Activated naive CD4-positive, alpha-beta T cell (primary cell): ENCODE measurements at places on chromosomes 3 and 15.

- no peak for DNase-seq
These were observed 49.4 kb downstream of the NKIRAS1 start for GRCh38 chr3:23867400-23867799.

DNA sequence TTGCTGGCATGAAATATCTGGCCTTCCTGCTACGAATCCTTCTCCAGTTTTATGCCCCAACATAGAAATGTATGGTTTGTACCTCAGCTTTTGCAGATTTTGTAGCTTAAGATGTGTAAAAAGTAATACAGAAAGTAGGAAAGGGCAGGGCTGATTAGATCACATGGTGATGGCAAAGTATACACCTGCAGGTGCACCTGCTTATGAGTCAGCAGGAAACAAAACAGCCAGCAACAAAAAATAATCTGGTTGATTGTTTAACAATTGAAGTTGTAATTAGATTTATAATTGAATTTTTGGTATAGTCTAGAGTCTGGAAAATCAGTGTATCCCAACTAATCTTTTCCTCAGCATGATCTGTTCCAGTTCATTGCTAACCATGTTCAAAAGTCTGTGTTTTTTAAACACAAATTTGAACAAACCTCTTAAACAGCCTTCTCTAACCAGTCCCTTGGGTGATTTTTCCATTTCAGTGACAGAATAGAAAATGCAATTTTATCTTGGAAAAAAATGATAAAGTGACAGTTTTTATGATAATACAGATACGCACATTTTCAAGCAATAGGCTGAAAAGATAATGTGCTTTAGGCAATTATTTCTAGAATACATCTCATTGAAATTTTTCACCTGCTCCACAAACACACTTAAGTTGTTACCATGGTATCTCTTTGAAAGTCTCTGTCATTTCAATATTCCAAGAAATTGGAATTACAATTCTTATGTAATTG is 477.4 kb downstream of the NAALADL2 start:
- no peak for DNase-seq

DNA sequence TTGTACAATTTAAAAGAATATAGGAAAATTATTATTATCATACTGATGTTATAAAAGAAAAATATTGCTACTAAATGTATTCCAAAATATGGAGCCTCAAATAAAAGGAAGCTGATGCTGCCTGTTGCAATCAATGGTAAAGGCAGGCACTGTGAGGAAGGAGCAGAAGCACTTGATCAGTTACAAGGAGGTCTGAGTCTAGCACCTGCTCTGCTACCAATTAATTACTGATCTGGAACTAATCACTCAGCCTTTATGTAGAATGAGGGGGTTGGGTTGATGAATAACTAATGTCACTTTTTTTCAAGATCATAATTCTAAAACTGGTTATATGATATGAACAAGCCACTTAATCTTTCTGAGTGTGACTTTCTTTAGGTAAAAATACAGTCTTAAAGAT is 5.5 kb downstream of the ADGRG7 start:
- DNase-seq = no peak

DNA sequence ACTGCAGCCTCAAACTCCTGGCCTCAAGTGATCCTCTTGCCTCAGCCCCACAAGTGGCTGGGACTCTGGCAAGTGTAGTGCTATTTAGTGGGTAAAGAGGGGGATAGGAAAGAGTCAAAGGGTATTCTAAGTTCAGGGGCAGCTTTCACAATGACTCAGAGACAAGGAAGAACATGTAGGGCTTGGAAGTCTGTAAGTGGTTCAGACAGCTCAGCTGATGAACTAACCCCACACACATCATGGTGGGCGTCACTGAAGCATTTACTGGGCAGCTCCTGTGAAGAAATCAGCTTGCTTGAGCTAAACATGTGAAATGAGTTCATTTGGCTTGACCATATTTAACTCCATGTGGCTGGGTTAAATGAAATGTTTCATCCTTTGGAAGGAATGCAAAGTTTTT is 34.6 kb upstream of the THSD4 start:
- no peak for DNase-seq

- no peak for DNase-seq
These were observed 39.7 kb downstream of the PGPEP1L start for GRCh38 chr15:98967916-98968315.

DNA sequence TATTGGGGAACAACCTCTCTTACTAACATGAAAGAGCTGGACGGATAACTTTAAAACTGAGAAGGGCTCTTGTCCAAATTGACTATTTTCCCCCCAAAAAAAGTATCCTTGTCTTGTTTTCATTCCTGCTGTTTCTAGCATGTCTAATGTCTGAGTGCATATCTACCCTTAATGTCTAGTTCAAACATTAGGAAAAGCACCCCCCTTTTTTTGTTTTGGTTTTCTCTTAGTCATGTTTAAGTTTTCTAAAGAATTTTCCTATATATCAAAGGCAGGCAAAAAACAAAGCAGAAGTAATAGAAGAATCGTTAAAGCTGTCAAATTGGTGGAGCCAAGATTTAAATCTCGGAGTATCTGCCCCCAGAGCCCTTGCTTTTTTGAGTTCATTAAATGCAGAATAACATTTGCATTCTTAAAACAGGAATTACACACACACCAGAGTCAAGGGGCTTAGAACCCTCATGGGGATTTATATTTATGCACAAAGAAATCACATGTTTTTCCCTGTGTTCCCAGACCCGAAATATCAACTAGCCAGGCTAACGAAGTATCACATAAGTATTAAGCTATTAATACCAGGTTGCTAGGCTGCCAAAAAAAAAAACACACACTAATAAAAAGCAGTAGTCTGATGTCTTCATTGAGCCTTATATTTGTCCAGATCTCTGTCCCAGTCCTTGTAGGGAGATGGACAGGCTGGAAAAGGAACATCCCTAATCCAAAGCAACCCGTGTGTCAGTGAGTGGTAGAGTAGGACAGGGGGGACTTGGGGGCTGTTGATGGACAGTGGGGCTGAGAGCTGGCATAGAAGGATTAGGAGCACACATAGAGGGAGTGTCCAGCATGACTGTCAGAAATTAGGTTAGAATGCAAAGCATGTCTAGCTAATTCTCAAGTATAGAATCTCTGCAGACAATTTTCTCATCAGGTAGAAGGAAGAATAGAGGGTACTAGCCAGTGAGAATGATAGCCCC is 103.6 kb upstream of the BFSP2 start:
- no peak for DNase-seq

- no peak for DNase-seq
These were observed 50.7 kb downstream of the XYLB start for GRCh38 chr3:38397320-38397719.

GRCh38 chr3:133058831-133059230 is 20.6 kb downstream of the TMEM108 start:
- no peak for DNase-seq

DNA sequence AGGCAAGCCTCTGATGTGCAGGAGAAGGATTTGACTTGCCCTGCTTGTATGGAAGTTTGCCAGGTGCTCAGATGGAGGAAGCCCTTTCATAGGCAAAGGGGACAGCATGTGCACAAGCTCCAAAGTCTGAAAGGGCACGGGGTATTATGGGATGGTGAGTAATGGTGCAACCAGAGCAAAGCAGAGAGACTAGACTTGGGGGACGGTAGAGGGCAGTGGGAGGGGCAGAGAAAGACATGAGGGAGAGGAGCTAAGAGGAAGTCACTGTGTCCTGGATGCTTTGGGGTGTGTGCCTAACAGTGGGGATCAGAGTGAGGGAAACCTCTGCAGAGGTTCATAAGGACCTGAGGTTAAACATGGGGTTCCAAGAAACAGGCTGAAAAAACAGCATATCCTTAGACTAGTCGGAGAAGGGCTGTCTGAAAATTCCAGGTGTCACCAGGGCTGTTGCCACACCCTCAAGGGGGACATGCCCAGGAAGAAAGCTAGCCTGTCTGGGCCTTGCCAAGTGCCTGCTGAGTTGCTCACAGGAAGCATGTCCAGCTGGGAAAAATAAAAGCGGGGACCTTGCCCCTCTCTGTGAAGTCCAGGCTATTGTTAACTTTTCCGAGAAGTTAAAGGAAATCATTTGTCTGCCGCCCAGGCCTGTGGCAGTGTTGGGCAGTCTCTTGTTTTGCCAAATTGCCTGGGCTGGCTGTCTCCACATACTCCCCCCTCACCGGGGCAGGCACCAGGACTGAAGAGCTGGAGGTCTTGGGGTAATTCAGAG is 47.1 kb downstream of the HRH1 start:
- DNase-seq = no peak

GRCh38 chr3:187327845-187328244 is 36.3 kb upstream of the MASP1 start:
- no peak for DNase-seq

DNA sequence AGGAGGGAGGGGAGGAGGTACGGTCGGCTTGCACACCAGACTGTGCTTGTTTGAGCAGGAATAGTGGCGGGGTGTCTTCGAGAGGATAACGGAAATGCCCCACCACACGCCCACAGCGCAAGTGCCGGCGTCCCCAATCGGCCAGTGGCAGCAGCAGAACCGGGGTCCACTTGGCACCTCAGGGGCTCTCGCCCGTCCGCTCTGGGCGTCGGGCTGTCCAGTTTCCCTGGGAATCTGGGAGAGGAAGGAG is 53.7 kb downstream of the CCDC54 start:
- peak; percentile 6 for DNase-seq

DNA sequence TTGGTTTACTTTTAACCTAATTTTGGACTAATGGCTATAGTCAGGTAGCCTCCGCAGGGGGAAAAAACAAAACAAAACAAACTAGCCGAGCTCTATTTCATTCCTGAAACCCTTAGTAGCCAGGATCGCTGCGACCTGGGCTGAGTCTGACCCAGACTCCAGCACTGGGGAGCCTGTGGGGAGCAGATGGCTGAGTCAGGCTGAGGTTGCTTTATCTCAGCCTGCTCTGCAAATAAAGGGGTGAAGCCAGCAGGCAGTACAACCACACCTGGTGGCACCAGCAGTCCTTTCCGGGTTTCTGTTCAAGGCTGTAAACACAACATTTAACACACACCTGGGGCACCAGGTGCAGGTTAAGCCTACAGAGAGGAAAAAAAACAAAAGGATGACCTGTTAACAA is 27.3 kb downstream of the ABHD2 start:
- no peak for DNase-seq

- no peak for DNase-seq
These were observed 1.5 kb downstream of the SLC26A6 start for GRCh38 chr3:48633743-48634142.

GRCh38 chr3:76308541-76308940 is 523.2 kb upstream of the ZNF717 start:
- no peak for DNase-seq
